Occipital lobe (tissue), 3 donors: ENCODE measurements at places on chromosomes 3 and 15.

GRCh38 chr15:48332642-48333034, 1.4 kb downstream of the DUT start:
- no peak for DNase-seq

- DNase-seq, result no peak
Observed at GRCh38 chr3:39548282-39548681, 80.8 kb downstream of the MOBP start.

- DNase-seq, result no peak
Observed at GRCh38 chr3:21835264-21835663, 84.3 kb upstream of the ZNF385D start.

DNA sequence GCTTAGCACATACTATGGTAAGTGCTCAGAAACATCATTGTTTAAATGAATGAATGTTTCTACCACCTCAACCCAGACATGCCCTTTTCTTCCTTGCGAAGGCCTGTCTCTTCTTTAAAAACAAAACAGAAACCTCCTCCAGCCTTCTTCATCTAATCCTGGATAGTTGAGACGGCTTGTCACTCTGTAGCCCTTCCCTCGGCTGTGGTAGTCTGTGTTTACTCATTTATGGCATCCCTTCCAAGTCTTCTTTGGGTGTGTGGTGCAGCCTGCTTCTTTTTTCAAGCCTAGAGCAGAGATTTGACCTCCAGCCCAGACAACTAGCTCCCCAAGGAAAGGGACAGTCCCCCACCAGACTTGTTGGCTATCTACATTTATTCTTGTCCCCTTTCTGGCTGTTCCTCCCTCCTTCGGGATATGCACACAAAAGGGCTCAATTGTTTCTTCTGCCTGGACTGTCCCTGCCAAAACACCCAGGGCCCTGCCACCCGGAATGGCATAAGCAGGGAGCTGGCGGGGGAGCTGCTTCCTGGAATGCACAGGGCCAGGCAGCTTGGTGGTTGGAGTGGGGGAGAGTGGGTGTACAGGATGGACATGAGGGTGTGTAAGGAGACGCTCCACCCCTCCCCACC, 67.8 kb downstream of the ITGA11 start:
- no peak for DNase-seq

DNA sequence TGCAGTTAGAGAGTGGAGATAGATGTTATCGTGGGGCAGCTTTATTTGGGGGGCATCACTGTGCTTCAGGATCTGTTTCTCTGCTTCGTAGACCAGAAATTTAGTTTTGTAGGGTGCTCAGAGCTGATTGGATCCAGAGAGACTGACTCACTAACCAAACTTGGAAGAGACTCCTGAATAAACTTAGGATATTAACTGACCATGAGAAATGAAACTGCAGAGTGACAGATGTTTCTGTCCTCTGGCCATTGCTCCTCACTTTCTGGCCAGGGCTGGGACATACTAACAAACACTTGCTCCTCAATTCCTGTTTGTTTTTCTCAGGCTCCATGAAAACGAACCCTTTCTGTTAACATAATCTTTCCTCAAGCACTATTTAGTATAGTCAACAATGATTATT, 4.3 kb downstream of the ZNF592 start:
- no peak for DNase-seq

- no peak for DNase-seq
Observed at GRCh38 chr3:118978393-118978758, 56.3 kb downstream of the IGSF11 start.

GRCh38 chr3:36842275-36842674, 77.9 kb upstream of the DCLK3 start:
- no peak for DNase-seq

DNA sequence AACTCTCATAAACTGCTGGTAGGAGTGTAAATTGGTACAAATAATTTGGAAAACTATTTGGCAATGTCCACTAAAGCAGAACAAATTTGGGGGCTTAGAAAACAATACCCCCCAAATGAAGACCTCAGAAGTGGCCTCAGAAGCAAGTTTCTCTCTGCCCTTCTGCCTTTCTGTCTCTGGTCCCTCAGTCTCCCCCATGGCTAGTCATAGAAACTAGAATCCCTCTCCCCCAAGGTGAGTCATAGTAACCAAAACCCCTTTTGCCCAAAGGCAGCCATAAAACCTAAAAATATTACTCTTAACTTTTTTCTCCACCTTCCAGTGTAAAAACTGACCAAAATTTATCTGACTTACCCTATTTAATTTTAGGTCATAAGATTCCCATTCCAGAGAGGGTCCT, 350.7 kb upstream of the LRRC3B start:
- DNase-seq, result no peak

GRCh38 chr3:53051929-53052328, 6.1 kb upstream of the SFMBT1 start:
- no peak for DNase-seq

DNA sequence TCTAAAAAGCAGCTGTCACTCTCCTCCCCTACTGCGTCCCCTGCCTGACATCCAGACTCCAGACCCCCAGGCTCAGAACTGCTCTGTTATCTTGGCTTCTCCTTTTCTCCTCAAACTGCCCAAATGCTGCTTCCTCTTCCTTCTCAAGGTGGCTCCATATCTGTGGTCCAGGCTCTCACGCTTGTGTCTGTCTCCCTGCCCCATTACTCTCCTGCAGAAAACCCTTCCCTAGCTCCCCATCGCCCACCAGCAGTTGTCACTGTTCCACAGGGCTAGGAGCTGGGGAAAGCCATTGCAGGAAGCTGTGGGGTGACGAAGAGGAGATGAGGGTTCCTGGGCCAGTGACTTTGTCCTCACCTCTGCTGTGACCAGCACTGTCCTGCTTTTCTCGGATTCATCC, 30.7 kb upstream of the CGNL1 start:
- no peak for DNase-seq

DNA sequence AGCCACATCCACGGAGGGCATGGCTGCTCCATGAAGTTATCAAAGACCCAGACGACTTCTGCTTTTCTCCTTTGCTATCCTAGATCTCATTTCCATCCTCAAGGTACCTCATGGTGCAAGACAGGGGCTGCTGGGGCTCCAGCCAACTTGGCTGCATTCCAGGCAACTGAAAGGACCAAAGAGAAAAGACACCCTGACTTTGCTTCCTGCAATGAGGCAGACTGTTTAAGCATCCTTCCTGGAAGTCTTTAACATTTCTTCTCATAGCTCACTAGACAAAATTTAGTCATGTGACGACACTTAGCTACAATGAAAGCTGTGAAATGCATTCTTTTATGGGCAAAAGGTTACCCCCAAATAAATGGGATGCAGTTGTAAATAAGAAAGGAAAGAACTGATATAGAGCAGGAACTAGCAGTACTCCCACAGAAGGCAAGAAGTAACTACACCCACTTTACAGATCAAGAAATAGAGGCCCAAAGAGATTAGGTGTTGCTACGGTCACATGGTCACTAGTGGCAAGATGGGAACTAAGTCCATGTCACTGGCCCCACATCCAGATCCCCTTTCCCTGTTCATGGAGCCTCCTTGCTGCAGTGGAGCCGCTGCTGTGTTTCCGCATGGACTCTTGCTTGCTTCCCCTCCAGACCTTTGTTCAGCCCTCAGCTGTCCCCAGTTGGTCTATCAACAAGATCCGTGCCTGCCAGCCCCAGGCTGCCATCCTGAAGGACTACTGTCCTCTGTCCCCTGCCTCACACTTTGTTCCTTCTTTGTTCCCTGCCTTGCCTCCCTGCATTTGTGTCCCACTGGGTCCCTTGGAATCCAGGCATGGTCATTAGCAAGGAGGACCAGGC, 107.0 kb downstream of the XXYLT1 start:
- DNase-seq, result no peak

DNA sequence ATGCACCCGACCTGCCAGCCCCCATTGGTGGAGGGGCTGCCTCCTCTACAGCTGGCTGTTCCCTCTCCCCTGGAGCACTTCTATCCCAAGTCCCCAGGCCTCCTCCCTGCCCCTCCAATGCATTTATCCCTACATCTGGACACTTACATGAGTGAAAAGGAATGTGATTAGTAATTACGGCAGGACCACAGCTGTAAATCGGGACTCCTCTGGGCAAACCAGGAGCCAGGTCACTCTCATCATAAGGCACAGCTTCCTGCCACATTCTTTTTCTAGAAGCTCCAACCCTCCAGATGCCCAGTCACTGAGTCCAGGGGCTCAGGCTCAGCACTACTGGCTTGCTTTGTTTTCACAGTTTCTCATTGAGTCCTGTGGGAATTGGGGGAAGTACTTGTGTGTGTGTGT, 54.3 kb downstream of the IL20RB start:
- no peak for DNase-seq

DNA sequence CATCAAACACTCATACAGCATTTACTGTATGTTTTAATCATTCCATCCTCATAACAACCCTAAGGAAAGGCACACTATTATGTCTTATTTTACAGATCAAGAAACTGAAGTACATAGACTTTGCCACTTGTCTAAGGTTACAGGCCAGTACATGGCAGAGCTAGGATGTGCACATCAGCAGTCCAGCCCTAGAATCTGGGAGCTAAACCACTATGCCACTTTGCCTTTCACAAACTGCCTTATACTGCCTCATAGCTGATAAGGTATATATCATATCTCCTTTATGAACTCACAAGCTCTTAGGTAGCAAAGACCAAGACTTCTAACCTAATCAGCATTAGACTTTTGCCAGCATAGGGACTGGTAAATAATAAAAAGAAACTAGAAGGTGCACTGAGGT, 49.1 kb downstream of the MYO9A start:
- no peak for DNase-seq

DNA sequence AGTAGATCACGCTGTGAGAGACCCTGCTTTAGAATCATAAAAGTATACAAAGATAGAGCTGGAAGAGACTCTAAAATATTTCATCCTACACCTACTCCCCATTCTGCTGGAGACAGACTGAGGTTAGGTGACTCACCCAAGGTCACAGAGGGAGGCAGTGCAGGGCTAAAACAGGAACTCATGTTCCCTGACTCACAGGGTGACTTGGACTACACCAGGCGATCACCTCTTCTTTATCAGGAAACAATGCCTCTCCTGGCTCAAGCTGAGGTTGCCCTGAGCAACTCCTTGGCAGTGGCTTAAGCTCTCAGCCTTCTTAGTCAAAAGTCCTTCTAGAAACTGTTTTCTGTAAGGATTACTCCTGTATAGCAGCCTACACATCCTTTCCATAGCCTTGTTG, 26.4 kb upstream of the TNFAIP8L3 start:
- DNase-seq, result no peak

GRCh38 chr3:13711911-13712650, 163.2 kb downstream of the FBLN2 start:
- no peak for DNase-seq

DNA sequence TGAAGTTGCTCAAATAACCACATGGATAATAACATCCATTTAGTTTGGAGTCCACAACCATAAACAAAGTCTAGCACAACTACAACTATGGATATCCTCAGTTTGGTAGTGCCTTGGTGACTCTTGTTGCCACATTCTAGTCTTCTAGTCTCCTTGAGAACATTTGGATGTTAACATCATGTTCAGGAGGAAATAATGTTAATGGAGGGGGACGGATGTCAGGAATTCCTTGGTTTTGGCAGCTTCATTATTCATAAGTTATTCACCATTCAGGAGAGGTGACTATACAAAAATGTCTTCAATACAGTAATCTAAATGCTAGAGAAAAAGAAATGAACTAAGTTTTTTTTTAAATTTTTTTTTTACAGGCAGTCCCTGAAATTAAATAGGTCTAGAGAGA, 26.4 kb upstream of the GABPB1 start:
- DNase-seq, result no peak

GRCh38 chr3:129305592-129306091, 27.0 kb downstream of the HMCES start:
- peak; percentile 6 for DNase-seq

GRCh38 chr15:38860674-38861073, 296.1 kb upstream of the RASGRP1 start:
- DNase-seq, result no peak

DNA sequence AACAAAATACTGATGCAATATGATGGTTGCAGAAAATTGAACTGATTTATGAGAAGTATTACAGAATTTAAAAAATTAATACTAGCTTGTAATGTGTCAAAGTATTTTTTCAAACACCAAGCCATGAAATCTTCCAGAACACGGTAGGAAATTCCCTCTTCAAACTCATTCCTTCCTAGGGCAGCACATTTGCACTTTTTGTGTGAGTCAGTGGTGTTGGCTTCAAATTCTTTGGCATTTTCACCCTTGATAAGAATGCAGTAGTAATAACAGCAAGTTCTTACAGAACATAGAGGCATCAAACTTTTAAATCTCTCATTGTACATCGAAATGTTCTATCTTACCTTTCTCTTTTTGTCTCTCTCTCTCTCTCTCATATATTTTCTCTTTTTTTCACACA, 191.8 kb downstream of the CGGBP1 start:
- no peak for DNase-seq

GRCh38 chr3:160413613-160414248, 14.3 kb downstream of the SMC4 start:
- peak; percentile 35 for DNase-seq

DNA sequence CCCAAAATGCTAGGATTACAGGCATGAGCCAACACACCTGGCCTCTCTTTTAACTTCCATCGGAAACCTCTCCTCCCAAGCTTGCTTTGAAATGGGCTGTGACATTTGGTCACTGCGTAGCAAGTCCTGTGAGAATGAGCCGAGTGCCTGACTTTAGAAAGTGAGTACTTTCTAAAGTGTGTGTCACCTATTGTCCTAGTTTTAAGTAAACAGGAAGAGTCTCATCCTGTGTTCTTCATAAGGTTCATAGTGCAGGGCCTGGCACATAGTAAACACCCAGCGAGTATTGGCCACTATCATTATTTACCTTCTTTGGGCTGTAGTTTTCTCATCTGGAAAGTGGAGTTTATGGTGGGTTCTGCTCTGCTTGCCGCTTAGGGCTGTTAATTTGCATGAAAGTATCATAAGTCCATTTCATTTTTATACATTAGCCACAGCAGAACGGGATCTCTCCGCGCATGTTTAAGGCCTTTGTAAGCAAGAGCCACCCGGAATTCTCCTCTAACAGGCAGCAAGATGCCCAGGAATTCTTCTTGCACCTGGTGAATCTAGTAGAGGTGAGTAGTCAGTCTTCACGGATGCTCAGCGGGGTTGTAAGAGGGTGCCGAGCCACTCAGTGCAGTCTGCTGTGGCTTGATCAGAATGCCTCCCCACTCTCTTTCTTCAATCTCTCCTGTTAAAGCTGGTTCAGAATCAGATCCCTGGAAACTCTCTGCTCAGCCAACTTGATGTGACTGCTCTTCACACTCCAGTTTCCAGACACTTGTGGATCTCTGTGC, 87.2 kb downstream of the USP13 start:
- DNase-seq, result no peak

- DNase-seq, result no peak
Observed at GRCh38 chr3:182220471-182220870, 508.7 kb downstream of the SOX2 start.

DNA sequence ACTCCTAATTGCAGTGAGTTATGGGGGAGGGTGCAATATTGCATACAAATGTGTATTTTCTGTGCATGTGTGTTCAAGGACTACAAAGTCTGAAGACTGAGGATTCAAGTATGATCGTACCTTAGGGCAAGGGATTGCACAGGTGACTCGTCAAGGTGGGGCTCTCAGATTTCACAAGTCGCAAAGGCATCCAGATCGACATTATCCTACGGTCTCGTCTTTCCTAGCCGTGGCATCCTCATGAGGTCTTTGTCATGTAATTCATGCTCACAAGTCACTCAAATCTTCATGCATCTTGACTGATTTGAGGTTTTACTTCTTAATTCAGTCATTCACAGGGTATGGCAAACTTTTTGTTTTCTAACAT, 191.4 kb upstream of the HES1 start:
- no peak for DNase-seq
